GM04504 (cell line): ENCODE measurements at places on chromosomes 6 and 20.

GRCh38 chr6:152298848-152299735 is 338.1 kb downstream of the SYNE1 start:
- DNase-seq: no peak

DNA sequence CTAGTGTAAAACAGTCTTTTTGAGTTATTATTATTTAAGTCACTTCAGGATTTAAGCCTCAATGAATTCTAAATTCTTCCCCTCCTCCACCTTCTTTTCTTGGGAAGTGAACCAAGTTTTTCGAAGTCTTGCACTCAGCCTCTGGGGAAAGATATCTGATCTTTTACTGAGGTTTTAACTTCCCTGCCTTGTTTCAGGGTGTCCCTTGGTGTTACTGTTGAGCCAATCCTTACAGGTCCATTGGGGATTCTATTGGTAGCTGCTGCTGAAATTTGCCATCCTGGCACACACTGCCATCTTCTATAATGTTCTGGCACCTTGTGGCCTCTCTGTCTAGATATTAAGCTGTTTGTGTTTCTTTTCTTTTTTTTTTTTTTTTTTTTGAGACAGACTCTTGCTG is 31.7 kb downstream of the BEND6 start:
- DNase-seq: no peak

GRCh38 chr6:36920049-36920448 is 34.3 kb downstream of the C6orf89 start:
- no peak for DNase-seq

DNA sequence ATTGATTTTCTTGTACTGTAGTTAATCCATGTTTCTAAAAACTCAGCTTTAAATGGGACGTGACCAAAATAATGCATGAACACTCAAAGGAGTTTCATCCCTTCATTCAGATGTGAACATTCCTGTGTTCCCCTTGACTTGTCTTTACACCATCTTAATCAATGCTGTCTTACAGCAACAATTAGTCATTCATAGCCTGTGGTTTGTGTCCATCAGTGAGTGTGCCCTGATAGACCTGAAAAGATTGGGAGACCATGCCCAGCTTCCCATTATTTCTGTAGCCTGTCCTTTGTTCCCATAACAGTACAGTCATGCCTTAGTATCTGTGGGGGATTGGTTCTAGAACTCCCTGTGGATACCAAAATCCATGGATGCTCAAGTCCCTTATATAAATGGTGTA is 23.9 kb downstream of the NT5E start:
- DNase-seq: no peak

DNA sequence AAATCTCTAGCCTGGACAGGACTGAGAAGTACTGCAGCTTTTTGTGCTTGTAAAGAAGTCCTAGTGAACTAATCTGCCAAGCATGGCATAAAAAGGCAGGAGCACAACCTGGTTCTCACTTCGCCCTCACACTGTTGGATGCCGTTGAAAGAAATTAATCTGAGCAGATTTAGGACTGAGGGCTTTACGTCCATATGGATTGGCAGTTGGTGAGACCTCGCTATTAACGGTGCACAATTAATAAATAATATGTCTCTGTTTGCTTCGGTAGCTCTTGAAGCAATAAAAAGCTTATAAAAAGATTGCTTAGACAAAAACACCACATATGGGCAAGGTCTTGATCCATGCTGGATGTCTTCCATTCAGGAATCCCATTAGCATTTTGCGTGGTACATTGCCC is 185.6 kb upstream of the EPHA7 start:
- DNase-seq: no peak

DNA sequence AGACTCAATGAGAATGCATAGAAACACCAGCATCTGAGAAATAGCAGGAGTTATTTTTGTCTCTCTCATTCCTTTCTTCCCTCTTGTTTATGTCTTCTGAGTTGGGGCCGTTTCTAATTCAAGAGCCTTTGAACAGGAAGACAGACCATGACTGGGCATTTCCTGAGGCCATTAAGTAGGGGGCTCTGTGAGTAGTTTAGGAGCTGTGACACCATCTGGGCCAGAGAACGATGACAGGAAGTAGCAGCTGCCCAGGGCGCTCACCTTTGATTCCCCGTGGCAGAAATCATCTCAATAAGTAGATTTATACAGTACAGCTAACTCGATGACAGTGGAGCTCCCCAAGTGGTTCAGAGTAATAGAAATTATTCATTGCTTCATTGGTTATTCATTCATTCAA is 298.4 kb upstream of the PLN start:
- no peak for DNase-seq

GRCh38 chr6:56671651-56672461 is 29.2 kb upstream of the DST start:
- no peak for DNase-seq

DNA sequence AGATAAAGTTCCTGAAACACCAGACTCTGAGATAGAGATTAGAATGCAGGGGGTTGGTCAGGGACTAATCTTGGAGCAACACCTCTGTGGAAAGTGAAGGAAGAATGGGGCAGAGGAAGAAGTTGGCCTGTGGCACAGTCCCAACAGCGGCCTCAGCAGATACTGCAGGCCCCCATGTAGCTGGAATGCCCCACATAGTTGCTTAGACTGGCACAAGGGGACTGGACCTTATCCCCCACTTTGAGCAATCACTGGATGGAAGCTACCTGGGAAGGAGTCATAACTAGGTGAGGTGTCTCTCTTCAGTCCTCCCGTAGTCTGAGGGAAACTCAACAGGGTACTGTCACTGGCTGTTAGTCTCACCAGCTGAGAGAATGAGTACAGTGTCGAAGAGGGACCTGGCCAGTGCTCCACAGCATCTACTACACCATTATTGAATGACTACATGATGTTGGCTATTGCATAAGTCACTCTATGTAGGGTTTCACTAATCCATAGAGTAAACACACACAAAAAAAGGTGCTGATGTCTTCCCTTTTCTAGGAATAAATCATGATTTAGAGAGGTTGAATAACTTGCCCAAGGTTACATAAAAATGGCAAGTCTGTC is 47.5 kb downstream of the ADGRG6 start:
- DNase-seq: no peak

- DNase-seq: no peak
Observed at GRCh38 chr20:15380770-15381169, 1043.4 kb upstream of the FLRT3 start.

DNA sequence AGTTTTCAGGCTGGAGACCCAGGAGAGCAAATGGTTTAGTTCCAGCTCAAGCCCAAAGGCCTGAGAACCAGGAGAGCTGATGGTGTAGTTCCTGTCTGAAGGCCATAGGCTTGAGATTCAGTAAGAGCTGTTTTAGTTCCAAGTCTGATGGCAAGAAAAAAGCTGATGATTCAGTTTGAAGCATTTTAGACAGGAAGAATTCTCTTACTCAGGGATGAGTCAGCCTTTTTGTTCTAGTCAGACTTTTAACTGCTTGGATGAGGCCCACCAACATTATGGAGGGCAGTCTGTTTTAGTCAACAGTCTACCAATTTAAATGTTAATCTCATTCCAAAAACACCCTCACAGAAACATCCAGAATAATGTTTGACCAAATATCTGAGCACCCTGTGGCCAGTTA is 2.5 kb downstream of the ZSCAN26 start:
- DNase-seq: peak; percentile 72

- DNase-seq: no peak
Observed at GRCh38 chr6:129671442-129672340, 38.3 kb downstream of the ARHGAP18 start.

DNA sequence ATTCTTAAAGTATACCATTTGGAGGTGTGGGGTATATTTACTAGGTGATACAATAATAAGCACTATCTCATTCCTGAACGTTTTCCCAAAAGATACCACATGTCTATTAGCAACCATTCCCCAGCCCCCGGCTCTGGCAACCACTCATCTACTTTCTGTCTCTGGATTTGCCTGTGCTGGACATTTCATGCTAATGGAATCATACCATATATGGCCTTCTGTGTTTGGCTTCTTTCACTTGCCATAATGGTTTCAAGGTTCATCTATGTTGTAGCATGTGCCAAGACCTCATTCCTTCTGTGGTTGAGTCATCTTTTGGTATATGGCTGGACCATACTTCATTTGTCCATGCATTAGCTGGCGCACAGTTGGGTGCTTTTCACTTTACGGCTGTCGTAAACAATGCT is 39.7 kb downstream of the BCAS4 start:
- no peak for DNase-seq

DNA sequence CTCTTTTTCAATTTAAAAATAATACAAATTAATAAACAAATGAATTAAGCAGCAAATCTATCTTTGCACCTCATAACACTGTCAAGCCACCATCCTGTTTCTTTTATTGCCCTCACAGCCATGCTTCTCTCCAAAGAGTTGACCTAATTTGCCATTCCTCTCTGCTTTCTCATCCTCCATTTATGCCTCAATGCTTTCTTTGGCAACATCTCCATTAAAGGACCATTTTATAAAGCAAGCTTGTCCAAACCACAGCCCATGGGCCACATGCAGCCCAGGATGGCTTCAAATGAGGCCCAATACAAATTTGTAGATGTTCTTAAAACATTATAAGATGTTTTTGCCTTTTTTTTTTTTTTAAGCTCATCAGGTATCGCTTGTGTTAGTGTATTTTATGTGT is 26.4 kb upstream of the MEI4 start:
- no peak for DNase-seq

- DNase-seq: no peak
Observed at GRCh38 chr6:30060606-30061091, 416 bp upstream of the POLR1H start.

DNA sequence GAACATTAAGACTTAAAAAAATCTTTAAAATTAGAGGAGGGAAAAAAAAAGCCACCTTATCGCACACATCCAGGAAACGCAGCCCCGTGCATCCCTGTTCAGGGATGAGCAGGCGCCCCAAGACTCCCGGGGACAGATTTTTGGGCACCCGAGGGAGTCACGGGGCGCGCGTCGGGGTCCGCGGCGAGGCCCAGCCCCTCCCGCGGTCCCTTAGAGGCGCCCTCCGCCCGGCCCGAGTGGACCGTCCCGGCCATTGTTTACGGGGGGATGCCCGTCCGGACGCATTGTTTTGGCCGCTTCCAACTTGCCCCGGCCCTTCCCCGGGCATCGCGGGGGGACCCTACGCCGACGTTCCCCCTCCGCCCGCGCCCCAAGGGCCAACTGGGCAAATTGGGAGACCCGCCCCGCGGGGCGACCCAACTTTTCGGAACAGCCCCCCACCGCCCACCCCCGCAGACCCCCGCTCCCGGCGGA is 610 bp downstream of the ZNF217 start:
- no peak for DNase-seq

GRCh38 chr6:79796197-79796596 is 151.2 kb downstream of the ELOVL4 start:
- DNase-seq: no peak

- no peak for DNase-seq
Observed at GRCh38 chr6:157569543-157569942, 188.6 kb downstream of the ZDHHC14 start.

GRCh38 chr6:137800762-137801161 is 66.3 kb upstream of the TNFAIP3 start:
- DNase-seq: no peak

DNA sequence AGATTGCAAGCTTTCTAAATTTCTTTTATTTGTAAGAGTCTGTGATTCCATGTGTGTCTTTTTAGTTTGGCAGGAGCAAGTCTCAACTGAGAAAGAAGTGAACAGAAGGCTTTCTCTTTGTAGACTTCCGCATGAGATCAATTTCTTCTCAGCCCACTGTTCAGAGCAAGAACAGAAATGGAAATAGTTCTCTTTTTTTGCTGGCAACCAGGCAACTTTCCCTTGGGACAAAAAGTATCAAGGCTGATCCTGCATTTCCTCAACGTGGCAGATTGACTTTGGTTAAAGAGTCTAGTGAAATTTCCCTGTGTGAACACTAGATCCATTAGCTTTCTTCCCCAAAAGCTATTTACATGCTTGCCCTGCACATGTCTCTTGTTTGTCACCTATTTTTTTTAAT is 46.8 kb upstream of the JAG1 start:
- DNase-seq: no peak

DNA sequence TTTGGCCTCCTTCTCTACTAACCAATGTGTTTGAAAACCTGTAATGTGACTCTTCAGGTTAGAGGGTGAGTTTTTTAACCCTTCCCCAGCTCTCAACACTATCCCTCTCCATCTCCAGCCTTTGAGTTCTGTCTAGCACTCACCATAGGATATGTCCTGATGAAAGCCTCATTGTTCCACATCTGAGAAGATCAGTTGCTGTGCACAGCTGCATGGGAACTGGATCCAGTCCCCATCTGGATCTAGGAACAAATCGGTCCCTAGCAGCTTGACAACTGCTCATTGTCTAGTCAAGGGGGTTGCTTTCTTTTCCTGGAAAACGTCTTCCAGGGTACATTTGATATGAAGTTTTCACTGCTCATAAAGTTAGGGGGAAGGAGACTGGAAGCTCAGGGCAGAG is 45.4 kb upstream of the AGPAT4 start:
- DNase-seq: no peak

DNA sequence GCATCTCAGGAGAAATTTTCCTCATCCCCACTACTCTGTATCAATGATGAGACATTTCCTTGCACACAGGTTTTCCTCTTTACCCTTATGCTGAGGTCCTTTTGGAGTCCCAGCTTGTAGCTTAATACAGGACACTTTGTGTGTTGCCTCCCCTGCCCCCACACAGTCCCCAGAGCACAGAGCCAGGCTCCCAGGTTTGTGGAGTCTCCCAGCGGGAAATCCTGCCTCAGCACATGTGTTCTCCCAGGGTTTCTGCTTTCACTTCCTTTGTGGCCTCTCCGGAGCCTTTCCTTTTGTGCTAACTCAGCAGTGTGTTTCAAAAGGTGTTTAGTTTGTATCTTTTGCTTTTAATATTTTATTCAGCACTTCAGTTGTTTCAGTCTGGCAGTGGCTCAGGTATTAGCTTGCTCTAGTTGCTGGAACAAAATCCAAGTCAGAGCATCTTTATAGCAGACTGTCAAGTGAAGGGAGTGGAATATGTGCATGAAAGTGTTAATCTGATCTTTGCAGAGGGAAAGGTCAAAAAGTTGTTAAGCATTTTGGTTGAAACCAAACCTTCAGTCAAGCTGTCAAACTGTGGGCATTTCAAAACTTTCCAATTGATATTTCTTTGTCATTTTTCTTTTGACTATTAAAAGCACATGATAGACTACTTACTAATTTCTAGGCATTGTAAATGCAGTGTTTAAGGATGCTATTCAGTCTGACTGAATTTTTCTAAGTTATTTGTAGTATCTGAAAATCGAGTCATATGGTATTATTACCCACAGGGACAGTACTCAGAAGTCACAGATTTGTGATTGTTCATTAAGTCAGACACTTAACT is 8.6 kb downstream of the SNX9 start:
- no peak for DNase-seq

DNA sequence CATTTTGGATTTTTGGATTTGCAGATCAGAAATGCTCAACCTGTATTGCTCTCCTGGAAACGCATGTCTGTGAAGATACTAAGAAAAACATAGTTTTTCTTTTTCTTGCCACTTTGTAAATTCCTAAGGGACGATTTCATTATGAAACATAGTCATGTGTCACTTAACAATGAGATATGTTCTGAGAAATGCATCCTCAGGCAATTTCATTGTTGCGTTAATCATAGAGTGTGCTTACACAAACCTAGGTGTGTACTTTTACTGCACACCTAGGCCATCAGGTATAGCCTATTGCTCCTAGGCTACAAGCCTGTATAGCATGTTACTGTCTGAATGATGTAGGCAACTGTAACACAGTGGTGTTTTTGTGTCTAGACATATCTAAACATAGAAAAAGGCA is 13.4 kb upstream of the THEMIS start:
- no peak for DNase-seq

GRCh38 chr20:37362231-37362792 is 16.4 kb downstream of the SRC start:
- DNase-seq: no peak

GRCh38 chr6:111549746-111550145 is 55.9 kb downstream of the TRAF3IP2 start:
- no peak for DNase-seq
